NCI-H2171 (cell line): ENCODE measurements at places on chromosomes 11 and 22.

GRCh38 chr11:11373934-11374333 lies 20.9 kb upstream of the CSNK2A3 start:
- DNase-seq = no peak

DNA sequence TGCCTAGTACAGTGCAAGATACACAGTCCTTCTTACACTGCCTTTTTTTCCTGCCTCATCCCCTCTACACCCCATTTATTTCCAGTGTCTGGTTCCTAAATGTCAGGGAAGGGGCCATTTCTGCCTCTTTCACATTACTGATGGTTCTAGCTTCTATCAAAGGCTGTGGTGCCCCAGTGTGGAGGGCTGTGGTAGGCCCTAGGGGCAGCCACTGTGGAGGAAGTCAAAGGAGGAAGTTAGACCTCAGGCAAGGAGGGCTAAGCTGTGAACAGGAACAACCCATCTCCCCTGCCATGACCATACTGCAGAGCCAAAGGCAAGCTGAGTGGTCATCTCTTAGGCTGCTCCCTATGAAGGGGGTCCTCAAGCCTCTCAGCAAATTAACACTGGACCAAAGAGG lies 81.9 kb upstream of the CRTAM start:
- no peak for DNase-seq

DNA sequence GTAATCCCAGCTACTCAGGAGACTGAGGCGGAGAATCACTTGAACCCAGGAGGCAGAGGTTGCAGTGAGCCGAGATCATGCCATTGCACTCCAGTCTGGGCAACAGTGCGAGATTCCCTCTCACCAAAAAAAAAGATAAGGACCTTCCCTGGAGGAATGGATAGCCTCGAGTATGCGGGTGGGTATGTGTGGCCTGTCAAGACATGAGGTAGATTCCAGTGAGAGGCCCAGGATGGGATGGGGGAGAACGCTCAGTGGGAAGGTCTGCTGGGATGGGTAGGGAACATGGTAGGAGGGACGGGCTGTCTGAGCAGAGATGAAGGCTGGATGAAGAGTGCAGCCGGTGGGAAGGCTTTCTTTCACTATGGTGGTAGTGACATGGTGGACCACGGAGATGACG lies 39.0 kb upstream of the YWHAH start:
- DNase-seq = no peak

GRCh38 chr11:64831411-64831891 lies 13.0 kb downstream of the CDC42BPG start:
- DNase-seq = no peak

GRCh38 chr11:73156114-73156513 lies 14.0 kb upstream of the FCHSD2 start:
- peak; percentile 69 for DNase-seq

DNA sequence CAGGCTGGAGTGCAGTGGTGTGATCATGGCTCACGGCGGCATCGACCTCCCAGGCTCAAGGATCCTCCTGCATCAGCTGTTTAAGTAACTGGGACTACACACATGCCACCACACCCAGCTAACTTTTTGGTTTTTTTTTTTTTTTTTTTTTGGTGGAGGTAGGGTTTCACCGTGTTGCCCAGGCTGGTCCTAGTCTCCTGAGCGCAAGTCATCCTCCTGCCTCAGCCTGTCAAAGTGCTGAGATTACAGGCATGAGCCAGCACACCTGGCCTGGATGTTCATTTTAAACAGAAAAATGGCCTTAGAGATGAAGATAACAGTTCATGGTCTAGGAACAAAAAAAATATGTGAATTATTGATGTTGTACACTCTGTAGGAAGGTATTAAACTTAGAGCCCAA lies 13.6 kb upstream of the SLC25A18 start:
- DNase-seq = peak; percentile 42

- DNase-seq = peak; percentile 53
Observed at GRCh38 chr11:65181569-65182257, at the start of gene CAPN1. CAPN1 (plus strand) TSS chr11:65181928; CDS start chr11:65182702, 774 bp downstream.

DNA sequence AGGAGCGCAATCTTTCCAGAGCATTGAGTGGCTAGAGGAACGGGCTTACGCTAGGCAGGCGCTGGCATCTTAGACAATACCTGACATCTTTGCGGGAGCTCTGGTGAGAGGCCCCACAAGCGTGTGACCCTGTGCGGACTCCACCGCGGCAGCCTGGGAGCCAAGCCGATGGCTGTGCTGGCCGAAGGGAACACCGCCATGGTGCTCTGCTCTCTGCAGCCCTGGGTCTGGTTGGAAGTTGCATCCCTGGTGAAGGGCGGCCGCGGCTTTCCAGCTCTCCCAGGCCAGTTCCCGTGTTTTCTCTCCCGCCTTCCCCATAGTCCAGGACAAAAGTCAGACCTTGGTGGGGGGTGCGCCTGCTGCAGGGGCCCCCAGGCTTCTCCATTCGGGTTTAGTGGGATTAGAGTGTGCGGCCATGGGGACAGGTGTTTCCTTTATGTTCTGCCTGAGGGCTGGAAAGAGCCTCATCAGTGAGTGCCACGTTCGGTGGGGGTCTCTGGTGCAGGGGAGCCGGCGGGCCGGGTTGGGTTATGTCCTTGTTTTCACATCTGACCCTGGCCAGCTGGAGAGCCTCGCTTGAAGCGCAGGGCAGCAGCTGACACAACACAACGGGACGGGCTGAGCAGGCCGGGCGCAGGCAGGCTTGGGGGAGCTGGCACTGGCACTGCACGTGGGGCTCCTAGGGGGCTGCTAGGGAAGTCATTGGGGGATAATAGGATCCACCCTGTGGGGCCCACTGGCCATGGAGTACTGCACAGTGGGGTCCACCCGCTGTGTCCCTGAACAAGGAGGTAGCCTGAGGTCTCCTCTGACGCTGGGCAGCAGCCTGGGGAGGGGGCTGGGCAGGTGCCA lies 94.8 kb downstream of the KCNQ1 start:
- no peak for DNase-seq

GRCh38 chr11:45501392-45502225 lies 163.8 kb downstream of the CHST1 start:
- DNase-seq = no peak

DNA sequence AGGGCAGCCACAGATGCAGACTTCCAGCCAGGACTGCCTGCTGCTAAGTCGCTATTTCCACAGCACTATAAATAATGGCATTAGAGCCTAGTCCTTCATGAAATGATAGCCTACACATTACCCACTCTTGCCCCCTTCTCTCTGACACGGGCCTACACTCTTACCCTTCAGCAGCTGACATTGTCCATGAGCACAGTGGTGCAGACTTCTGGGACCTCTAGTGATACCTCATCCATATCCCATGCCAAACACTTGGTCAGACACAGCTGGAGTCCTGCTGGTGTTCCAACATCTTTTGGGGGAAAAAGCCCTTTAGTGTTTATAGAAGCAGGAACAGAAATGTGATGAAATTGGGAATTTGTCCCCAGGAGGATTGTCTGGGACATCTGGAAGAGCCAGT lies 43.4 kb upstream of the RAB1B start:
- no peak for DNase-seq

GRCh38 chr11:125950696-125951651 lies 5.1 kb downstream of the VSIG10L2 start:
- no peak for DNase-seq

DNA sequence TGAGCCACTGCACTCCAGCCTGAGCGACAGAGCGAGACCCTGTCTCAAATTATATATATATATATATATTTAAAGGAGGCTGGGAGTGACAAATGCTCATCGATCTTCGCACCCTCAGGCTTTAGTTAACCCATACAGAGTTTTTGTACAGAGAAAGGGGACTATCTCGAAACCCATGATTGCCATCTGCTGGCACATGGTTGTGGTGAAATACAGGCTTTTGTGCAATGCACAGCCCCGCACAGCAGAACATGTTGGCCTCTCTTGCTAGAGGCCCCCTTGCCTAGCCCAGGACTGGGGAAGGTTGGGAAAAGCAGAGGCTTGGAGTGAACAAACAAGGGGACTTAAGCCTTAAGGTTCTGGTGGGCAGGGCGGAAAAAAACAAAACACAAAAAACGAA lies 3.6 kb downstream of the MYBPC3 start:
- peak; percentile 10 for DNase-seq

- no peak for DNase-seq
Observed at GRCh38 chr11:67230406-67230805, 35.9 kb upstream of the GRK2 start.

DNA sequence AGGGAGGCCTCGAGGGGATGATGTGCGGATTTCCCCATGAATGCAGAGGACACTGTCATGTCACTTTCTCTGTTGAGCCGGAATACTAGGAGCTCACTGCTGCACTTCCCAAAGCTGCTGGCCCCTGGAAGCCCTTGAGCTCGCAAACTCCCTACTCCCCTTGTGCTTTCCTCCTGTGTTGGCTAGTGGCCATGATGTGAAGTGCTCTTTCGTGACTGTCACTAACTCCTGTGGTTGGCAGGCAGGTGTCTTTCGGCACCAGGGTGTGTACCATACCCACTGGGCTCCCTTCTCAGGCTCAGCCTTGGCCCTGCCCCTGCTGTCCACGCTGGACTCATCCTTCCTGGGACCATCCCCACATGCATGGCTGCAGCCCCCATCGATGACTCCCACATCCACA lies 86.2 kb downstream of the BTBD10 start:
- no peak for DNase-seq

- no peak for DNase-seq
Observed at GRCh38 chr11:86760577-86760976, 39.8 kb upstream of the PRSS23 start.

GRCh38 chr11:7673724-7674434 lies 579 bp upstream of the CYB5R2 start:
- DNase-seq = no peak

- DNase-seq = no peak
Observed at GRCh38 chr22:44194569-44194968, 13.8 kb downstream of the PARVG start.

GRCh38 chr22:32880893-32881596 lies 79.5 kb downstream of the TIMP3 start:
- peak; percentile 87 for DNase-seq

DNA sequence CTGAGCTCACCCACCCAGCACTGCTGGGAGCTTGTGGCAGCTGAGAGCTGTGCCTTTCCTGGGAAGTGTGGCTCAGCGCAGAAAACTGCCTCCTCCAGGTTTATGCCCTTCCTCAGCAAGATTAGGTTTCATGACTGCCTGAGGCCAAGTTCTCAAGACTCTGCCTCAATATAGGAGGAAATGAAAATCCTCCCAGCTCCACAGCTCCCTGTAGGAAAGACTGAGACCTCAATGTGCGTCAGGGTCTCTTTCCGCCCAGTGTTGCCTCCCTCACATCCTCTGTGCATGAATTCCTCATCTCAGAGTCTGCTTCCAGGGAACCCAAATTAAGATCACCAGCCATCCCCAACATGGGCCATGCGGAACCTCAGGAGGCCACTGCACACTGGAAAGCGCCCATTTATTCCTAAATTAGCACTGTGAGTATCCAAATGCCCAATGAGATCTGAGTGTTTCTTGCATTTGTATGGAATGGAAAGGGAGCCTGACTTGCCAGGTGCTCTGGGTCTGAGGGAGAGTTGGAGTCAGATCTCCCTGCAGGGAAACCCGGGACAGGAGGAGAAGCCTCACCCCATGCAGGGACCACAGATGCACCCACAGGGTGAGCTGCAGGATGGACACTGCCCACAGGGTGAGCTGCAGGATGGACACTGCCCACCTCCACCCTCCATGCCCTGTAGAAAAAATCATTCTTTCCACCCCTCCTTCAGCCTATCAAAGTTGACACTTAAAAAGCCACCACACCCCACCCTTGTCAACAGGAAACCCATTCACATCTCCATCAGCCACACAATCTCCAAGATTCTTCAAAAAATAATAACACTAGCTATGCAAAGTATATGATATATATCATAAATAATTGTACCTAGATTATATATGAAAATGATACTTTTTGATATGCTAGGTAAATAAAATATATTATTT lies 97.4 kb upstream of the IGLL5 start:
- DNase-seq = no peak
